ENCODE measurements at places on chromosomes 3 and 15. TPM values are rescaled to one million over a fixed set of nuclear protein-coding genes. Genes with fewer than 3 reads are reported as not detected.

GRCh38 chr3:104005815-104006214, 1360.9 kb upstream of the ALCAM start:
- DNase-seq = no peak

DNA sequence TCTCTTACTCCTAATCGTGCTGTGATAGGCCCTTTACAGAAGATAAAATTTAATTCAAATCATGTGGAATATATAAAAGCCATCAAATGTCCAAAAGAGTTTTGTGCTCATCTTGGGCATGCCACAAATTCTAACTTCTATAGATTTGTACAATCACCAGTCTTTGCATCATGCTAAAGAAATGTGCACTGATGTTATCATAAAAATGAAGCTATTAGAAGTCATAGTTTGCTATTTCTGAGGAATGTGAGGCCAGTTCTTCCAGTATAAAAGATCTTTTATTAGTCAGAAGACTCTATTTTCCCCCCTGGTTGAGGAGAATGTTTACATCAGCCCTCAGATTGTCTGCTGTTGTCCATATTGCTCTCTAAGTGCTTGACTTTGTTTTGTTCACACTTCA, 2.1 kb upstream of the ANXA2 start:
- DNase-seq = no peak

Gene TIMP4
- total RNA-seq = 280 TPM

Gene CHDH
- 1.4 TPM for total RNA-seq

DNA sequence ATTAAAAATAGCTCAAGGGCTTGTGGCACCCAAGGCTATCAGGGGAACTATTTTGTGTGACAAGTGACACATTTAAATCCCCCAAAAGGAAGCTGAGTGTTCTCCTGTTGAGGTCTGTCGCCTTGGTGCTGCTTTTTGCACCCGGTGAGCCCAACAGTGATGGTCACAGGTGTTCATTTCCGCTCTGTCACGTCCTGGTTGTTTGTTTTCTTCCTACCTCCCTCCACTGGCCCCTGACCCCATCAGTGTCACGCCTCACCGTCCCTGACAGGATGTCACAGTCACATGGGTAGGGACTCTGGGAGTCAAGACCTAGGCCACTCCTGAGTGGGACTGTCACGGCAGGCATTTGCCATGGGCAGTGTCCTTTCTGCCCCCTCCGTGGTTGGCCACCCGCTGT, 11.2 kb downstream of the SLCO3A1 start:
- no peak for DNase-seq

GRCh38 chr3:187398955-187399354, 30.8 kb downstream of the RTP4 start:
- no peak for DNase-seq

Measured in mesenteric fat pad (tissue), 1 donor.